ENCODE measurements at places on chromosomes 2 and 18.
A peak's percentile ranks its signal among the peaks of the same experiment; 100 is the strongest.

- peak; percentile 12 for DNase-seq
Observed at GRCh38 chr2:217360781-217361482, 501.1 kb upstream of the TNP1 start.

DNA sequence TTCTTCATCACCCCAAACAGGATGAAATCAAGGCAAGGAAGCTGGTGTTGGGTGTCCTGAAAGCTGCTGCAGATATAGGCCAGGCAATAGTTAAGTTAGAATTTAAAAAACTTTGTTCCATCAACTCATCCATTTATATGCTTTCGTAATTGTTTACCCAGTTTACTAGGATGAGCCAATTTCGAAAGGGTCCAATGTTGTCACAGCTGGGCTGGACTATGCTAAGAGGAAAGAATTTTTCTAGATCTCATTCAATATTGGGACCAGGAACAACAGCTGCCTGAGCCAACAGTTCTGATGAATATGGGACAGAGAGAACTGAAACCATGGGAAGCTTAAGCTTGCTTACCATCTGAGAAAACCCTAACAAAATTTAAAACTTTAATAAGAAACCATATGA is 21.6 kb upstream of the SP3 start:
- DNase-seq: no peak

- no peak for DNase-seq
Observed at GRCh38 chr2:45012733-45013132, 3.5 kb upstream of the SIX2 start.

GRCh38 chr18:32297579-32298170 is 107.8 kb downstream of the MEP1B start:
- DNase-seq: no peak

DNA sequence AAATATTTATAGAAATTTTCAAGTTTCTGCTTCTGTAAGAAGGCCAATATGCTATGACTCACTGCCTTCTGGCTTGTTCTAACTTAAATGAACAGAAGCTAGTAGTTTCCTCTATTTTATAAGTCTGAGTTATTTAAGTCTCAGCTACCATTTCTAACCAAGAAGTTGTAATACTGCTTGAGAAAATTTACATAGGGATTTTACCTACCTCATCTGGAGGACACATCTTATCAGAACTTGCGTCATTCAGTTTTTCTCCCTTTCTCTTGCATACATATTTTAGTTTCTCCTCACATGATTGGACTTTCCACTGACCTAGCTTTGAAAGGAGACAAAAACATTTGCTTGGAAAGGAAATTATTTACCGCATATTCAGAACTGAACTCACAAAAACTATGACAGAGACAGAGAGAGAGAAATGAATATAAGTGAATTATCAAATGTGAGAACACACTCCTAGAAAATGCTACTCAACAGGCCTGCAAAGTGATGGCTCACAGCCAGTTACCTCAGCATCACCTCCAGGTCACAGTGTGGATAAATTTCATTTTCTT is 81.1 kb upstream of the CD302 start:
- DNase-seq: no peak

- peak; percentile 54 for DNase-seq
Observed at GRCh38 chr2:222283634-222284033, 15.2 kb downstream of the PAX3 start.

DNA sequence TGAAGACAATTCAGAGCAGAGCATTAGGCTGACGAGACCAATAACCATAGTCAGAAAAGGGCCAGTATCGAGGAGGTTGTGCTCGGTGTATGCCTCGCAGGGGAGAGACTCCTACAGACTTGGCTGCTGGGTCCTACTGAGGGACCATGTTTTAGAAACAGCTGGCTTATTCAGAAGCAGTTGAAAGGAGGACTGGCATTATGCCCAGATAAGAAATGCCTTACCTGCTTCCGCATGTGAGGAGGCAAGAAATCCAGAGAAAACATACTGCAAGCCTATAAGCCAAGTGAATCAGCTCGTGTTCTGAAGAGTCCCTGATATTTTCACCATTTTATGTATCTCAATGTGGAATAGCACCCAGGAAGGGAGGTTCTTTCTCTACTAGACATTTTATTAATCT is 434.7 kb downstream of the GRB14 start:
- DNase-seq: no peak

DNA sequence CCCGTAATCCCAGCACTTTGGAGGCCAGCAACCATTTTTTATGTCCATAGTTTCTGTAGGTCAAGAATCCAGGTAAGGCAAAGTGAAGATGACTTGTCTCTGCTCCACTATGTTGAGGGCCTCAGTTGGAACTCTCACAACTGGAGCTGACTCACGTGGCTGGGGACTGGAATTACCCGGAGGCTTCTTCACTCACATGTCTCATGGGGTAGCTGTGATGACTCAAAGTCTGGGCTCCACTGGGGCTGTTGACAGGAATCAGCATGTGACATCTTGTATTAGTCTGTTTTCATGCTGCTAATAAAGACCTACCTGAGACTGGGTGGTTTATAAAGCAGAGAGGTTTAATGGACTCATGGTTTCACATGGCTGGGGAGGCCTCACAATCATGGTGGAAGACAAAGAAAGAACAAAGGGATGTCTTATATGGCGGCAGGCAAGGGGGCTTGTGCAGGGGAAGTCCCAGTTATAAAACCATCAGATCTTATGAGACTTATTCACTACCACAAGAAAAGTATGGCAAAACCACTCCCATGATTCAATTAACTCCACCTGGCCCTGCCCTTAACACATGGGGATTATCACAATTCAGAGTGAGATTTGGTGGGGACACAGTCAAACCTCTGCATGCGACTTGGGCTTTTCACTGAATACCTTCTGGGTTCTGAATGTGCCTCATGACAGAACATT is 7.8 kb upstream of the PPP1R1C start:
- DNase-seq: no peak

GRCh38 chr2:96233880-96234316 is 25.3 kb upstream of the STARD7 start:
- DNase-seq: no peak

- DNase-seq: no peak
Observed at GRCh38 chr2:241848761-241849615, 9.7 kb downstream of the PDCD1 start.

GRCh38 chr18:59358414-59358711 is 702 bp downstream of the LMAN1 start:
- no peak for DNase-seq

- DNase-seq: no peak
Observed at GRCh38 chr2:230410861-230411569, 5.0 kb upstream of the SP100 start.

GRCh38 chr2:177326005-177326404 is 61.5 kb upstream of the NFE2L2 start:
- no peak for DNase-seq

DNA sequence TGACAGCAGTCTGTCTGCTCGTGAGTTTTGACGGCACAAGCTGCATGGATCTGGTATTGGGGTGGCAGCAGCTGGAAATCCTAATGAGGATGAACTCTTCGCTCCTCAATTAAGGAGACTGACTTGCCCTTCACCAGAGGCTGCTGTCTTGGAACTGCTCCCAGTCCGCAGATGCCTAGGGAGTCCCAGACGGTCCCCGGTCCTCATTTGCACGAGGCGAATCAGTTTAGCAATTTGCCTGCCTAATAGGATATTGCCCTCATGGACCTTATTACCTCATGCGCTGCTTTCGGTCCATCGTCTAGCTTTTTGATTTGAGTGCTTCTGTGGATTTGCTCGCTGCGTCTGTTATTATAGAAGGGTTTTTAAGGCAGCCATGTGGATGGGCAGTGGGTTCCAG is 40.6 kb downstream of the ASAP2 start:
- DNase-seq: no peak

- no peak for DNase-seq
Observed at GRCh38 chr2:130756874-130757668, 1.7 kb downstream of the AMER3 start.

DNA sequence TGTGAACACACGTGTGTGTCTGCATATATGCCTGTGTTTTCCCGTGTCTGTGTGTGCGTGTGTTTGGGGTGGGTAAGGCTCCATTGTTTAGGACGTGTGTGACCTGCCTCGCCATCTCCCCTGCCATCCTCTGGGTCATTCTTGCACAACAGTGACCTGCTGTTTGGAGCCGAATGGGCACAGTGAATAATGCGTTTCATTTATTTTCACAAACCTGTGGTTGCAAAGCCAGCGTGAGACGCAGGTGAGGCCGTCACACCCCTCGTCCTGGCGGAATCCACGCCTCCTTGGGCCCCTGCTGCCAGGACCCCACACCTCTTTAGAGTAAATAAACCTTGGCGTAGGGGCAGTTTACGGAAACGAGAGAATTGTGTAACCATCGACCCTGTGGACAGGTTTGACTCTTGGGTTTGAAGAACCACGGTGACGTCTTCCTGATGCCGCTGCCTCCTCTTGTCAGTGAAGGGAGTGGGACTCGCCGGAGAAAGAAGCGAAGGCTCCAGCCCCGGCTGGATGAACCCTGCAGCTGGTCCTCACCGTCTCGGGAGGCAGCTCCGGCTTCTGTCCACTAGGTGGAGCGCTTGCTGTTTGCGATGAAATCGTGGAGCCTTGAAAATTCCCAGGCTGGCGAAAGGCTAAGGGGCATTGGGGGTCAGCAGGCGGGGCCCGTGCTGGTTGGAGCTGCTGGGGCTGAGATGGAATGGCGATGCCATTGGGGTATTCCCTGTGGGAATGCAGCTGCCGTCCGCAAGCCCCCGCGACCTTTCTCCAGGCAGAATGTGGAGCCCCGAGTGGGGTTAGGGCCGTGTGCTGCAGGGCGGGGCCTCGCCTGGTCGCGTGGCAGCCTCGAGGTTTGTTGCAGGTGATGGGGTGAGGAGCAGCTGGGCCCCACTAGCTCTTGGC is 81.1 kb downstream of the RTP5 start:
- DNase-seq: peak; percentile 93

GRCh38 chr2:216880509-216881184 is 20.8 kb upstream of the TNP1 start:
- DNase-seq: peak; percentile 12

GRCh38 chr2:99748344-99748743 is 258.5 kb upstream of the REV1 start:
- DNase-seq: no peak

- no peak for DNase-seq
Observed at GRCh38 chr2:108403494-108403893, 25.7 kb downstream of the SULT1C4 start.

GRCh38 chr2:11073776-11074175 is 81.5 kb upstream of the SLC66A3 start:
- DNase-seq: no peak

DNA sequence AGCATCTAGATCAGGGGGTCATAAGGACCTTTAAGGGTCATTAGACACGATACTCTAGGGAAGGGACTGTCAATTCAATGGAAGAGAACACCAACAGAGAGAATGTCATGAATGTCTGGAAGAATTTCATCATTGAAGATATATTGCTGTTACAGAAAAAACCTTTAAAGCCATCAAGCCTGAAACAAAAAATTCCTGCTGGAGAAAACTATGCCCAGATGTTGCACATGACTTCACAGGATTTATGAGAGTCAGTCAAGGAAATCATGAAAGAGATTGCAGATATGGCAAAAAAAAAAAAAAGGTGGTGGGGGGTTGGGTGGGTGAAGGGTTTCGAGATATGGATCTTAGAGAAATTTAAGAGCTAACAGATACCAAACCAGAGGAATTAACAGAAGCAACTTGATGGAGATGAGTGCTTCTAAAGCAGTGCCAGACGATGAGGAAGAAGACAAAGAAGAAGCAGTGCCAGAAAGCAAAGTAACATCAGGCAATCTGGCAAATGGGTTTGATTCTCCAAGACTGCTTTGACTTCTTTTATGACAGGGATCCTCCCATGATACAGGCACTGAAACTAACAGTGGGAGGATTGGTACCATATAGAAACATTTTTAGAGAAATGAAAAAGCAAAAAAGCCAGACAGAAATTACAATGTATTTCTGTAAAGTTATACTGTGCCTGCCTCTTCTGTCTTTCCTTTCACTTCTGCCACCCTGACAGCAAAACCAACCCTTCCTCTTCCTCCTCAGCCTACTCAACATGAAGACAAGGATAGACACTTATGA is 28.5 kb downstream of the MAP4K3 start:
- DNase-seq: no peak

- DNase-seq: no peak
Observed at GRCh38 chr18:61856678-61857077, 36.1 kb downstream of the RNF152 start.

- no peak for DNase-seq
Observed at GRCh38 chr2:189466046-189466445, 24.8 kb downstream of the WDR75 start.

DNA sequence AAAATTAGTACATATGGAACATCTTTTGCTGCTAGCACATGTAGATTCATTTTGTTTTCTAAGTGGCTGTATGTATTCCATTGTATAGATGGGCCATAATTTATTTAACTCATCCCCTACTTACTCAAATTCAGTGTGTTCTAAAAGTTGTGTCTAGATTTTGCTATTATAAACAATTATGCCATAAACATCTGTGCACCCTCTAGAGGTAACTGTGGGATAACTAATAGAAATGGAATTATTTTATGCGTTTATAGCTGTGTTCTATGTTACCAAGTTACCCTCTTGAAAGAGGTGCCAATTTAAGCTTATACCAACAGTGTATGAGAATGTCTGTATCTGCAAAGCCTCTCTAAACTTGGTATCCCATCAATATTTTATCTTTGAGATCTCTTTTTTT is 100.4 kb downstream of the MMADHC start:
- DNase-seq: no peak

DNA sequence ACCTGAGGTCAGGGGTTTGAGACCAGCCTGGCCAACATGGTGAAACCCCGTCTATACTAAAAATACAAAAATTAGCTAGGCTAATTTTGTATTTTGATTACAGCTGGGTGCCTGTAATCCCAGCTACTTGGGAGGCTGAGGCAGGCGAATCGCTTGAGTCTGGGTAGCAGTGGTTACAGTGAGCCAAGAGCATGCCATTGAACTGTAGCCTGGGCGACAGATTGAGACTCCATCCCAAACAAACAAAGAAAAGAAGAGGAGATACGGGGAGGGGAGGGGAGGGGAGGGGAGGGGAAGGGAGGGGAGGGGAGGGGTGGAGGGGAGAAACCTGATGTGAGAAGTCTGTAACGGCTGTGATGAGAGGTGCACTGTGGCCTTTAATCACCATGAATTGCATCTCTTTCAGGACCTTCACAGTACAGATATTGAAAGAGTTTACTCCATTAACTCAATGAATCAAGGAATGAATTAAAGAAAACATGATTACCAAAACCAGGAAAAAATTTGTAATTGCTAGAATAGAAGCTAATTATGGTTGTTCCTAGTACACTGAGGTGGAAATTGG is 135.3 kb downstream of the CALCRL start:
- no peak for DNase-seq
